ENCODE measurements at places on chromosomes 1 and 21. TPM values are rescaled to one million over a fixed set of nuclear protein-coding genes. Genes with fewer than 3 reads are reported as not detected.

DNA sequence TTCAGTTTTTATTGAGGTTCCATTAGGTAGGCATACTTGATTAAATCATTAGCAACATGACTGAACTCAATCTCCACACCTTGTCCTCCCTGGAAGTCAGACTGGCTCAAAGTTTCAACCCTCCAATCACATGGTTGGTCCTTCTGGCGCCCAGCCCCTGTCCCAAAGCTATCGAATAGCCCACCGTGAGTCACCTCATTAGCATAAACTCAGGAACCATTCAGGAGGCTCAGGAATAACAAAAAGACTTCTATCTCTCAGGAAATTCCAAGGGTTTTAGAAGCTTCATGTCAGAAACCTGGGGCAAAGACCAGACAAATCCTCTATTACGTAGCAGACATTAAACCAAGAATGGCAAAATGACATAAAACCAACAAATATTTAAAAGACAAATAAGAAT lies 78.6 kb downstream of the RGS2 start:
- no peak for DNase-seq

- DNase-seq: no peak
Measured at GRCh38 chr1:109637446-109637845, 17.8 kb downstream of the AMPD2 start.

- no peak for DNase-seq
Measured at GRCh38 chr1:223775054-223775453, 62.7 kb downstream of the CAPN2 start.

- DNase-seq: no peak
Measured at GRCh38 chr1:95073446-95073845, 695 bp upstream of the ALG14 start.

- no peak for DNase-seq
Measured at GRCh38 chr21:34933609-34934335, 115.3 kb downstream of the RUNX1 start.

- no peak for DNase-seq
Measured at GRCh38 chr1:110254604-110255391, 44.7 kb downstream of the KCNC4 start.

- no peak for DNase-seq
Measured at GRCh38 chr1:228969953-228970800, 234.9 kb downstream of the RHOU start.

DNA sequence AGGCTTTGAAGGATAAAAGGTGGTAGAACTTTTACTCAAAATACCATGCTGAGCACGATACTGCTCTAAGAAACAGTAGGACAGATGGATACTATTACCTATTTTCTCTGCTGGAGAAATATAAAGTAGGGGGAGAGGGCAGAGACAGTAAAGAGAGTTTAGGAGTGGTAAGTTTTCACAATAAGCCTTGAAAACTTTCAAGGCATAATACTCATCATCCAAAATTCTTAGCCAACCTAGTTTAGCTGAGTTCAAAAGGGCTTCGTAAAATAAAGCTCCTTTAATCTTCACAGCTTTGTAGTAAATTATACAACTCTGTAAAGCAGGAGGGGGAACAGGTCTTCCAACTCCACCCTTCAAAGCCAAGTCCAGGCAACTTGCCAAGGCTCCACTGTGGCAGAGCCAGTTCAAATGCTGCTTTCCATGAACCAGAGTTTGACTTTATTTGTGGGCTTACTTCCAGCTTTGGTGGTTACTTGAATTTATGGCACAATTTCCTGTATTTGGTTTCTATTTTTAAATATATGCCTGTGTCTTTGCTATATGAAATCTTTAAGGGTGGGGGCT lies 15.5 kb downstream of the TEX38 start:
- DNase-seq: peak; percentile 55

- no peak for DNase-seq
Measured at GRCh38 chr1:3596663-3597598, 14.4 kb downstream of the MEGF6 start.

GRCh38 chr1:169138866-169139670 lies 32.6 kb downstream of the ATP1B1 start:
- DNase-seq: no peak

- no peak for DNase-seq
Measured at GRCh38 chr21:25806060-25806459, 71.3 kb downstream of the GABPA start.

DNA sequence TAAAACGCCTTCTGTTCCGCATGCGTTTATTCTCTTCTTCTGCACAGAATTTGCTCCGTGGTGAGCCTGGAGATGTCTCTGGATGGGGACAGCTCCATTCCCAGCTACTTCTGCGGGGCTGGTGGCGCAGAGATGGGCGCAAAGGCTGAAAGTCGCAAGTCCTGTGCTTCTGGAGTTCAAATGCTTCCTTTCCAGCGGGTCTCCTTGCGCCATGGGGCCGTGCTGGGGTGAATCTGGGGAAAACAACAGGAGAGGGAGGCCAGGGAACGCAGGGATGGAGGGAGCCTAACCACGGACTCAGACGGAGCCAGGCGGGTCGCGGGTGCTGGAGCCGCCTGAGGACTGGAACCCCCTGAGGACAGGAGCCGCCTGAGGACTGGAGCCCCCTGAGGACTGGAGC lies 2.9 kb upstream of the OR2T12 start:
- DNase-seq: no peak

DNA sequence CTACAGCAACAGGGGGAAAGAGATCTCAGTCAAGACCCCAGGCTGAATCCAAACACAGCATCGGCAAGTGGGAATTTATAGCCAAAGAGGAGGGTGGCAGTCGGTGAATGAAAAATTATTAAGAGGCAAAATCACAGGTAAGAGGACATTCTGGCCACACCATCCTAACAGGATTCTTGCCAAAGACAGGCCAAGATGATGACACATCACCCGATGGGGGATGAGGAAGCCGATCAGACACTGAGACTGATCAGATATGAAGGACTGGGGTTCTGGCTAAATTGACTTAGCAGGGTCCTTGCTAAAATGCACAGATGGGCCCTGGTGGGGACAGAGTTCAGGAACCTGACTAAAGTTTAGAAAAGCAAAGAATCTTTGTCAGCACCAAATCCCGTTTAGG lies 402.2 kb downstream of the SMYD3 start:
- no peak for DNase-seq

Gene ZNF648
- not detected for total RNA-seq

Gene ZSWIM5
- total RNA-seq: 1.1 TPM
